Inflammatory macrophage (primary cell): ENCODE measurements at places on chromosomes 1 and 21.

DNA sequence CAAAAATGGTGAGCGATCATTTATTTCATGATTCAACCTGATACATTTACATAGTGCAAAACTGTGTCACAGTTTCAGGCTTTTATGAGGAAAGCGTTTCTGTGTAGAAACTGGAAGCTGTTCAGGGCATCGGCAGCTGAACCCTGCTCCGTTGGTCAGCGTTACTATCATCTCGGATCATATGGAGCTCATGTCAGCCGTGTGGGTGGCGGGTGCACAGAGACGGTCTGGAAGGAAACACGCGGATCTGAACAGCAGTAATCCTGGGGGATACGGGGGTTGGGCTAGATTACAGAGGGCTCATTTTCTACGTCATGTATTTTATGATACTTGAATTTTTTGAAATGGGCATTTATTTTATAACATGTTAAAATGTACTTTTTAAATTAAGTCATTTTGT lies 15.1 kb downstream of the C1orf174 start:
- no peak for DNase-seq

- no peak for DNase-seq
Measured at GRCh38 chr1:214979191-214979590, 103.3 kb upstream of the KCNK2 start.

- no peak for DNase-seq
Measured at GRCh38 chr1:233621923-233622322, 8.0 kb downstream of the KCNK1 start.

- peak; percentile 51 for DNase-seq
Measured at GRCh38 chr21:35465741-35466140, 416.6 kb upstream of the RUNX1 start.

DNA sequence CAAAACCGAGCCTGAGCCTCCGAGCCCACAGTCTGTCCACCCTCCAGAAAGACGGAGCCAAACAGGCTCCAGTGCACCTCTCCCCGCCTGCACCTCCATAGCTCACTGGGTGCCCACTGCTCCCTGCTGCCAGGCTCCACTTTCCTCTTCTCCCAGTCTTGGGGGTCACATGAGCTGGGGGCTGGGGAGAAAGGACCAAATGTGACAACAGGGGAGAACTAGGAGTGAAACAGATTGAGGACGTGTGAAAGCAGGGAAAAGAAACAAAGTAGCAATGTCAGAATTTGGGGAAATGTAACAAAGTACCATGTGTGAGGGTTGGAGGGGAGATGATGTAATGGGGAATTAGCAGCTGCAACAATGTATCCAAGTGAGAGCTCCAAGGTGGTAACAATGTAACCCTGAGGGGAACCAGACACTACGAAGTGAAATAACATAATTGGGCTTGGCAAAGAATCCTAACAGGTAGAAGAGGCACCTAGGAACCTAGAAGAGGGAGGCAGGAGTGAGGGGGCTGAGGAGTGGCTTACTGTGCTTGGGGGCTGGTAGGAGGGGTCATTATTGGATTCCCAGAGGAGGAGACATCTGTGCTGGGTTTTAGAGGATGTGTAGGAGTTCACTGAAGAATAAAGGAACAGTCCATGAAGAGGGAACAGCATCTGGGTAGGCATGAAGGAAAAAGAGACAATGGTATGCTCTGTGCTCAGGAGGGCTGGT lies 12.5 kb downstream of the SDC3 start:
- no peak for DNase-seq

GRCh38 chr1:117676615-117677130 lies 70.8 kb downstream of the TENT5C start:
- no peak for DNase-seq

- DNase-seq, result no peak
Measured at GRCh38 chr1:54591127-54591756, 32.1 kb downstream of the FAM151A start.

GRCh38 chr1:8348047-8348776 lies 30.3 kb downstream of the SLC45A1 start:
- DNase-seq, result no peak

DNA sequence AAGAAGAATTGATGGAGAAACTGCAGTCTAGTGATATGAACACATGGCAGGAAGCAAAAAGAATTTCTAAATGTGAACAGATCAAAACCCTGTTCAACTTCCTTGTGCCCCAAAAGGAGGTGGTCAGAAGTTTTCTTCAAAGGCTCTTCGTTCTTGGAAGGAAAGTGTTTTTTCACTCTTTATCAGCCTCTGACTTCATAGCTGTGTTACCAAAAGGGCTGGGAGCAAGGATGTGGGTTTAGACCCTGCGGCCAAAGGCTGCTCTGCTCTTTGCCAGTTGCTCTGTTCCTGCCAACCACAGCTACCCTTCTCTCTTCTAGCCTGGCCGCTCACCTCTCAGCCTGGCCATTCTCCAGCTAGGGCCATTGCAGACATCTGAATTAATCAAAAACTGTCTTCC lies 53.8 kb downstream of the PTGER3 start:
- DNase-seq, result no peak

DNA sequence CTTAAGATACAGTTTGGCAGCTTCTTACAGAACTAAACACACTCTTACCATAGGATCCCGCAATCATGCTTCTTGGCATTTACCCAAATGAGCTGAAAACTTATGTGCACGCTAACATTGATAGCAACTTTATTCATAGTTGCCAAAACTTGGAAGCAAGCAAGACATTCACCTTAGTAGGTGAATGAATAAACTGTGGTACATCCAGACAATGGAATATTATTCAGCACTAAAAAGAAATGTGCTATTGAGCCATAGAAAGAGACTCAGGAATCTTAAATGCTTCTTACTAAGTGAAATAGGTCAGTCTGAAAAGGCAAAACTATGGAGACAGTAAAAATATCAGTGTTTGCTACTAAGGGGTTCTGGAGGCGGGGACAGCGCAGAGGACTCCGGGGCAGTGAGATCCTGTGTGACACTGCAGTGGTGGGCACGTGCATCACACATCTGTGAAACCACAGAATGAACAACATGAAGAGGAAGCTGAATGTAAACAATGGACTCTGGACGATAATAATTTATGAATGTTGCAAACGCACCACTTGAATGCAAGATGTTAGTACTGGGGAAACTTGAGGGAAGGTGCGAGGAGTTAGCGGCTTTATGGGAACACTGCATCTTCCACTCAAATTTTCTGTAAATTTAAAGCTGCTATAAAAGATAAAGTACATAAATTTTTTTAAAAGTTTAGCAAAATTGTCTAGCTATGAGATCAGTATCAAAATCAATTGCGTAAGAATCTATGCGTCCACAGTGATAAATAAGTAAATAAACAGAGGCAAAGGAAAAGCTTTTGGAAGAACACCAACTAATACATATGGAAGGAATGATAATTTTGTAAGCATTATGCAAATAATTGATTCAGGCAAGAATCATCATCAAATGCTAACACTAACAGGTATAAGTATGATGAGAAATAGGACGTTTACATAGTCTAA lies 15.4 kb upstream of the SPATC1L start:
- no peak for DNase-seq

- no peak for DNase-seq
Measured at GRCh38 chr1:196877964-196878363, 9.9 kb upstream of the CFHR4 start.

DNA sequence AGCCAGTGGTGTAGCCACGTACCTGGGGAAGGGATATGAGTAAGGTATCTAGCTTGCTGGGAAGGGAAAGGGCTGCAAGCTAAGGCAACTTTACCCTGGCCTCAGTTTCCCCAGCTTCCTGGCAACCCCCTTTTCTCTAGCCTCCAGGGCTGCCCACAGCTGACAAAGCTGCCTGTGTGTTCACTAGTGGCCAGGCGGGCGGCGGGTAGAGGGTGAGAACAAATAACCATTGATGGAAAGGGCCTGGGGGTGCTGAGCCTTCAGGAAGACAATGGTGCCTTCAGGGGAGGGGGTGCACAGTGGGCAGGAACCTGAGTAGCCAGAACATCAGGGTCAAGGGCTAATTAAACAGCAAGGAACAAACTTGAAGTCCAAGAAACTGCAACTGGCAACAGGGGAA lies 6.1 kb downstream of the CERS2 start:
- DNase-seq, result no peak

DNA sequence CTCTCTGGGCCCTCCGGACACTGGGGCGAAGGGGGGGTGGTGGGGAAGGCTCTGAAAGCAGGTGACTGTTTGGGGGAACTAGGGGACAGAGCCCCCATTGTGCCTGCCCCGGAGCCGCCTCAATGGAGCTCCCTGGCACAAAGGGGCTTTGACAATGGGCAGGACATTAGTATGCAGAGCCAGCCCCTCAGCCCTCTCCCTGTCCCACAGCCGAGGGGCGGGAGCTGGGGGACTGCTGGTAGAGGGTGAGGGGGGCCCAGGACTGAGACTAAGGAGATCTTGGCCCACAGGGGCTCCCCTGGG lies 7.8 kb downstream of the KCNJ10 start:
- no peak for DNase-seq

GRCh38 chr1:8127171-8127641 lies 101.1 kb upstream of the ERRFI1 start:
- peak; percentile 83 for DNase-seq
